NB4 (cell line): ENCODE measurements at places on chromosomes 16 and 17.
A peak's percentile ranks its signal among the peaks of the same experiment; 100 is the strongest.

DNA sequence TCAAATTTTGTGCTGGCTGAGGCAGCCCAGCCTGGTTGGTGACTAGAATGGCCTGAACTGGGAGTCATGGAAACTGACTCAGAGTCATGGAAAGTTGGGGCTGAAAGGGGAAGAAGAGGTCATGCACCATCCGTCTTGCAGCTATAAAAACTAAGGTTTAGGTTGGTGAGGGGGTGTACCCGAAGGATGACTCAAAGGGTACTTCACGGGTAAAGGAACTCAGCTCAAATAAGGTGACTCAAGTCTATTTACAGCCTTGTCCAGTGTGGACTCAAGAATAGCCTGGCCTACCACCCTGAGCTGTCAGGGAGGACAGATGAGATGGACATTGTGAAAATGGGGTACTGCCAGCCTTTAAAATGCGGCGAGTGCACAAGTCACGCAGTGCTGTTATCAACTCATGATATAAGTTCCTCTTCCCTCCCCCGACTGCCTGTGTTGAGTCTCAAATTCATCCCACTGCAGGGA, 18.6 kb downstream of the CD300LB start:
- DNase-seq, result peak; percentile 82

- DNase-seq, result peak; percentile 34
Measured at GRCh38 chr16:23699100-23699499, 13.9 kb downstream of the ERN2 start.

DNA sequence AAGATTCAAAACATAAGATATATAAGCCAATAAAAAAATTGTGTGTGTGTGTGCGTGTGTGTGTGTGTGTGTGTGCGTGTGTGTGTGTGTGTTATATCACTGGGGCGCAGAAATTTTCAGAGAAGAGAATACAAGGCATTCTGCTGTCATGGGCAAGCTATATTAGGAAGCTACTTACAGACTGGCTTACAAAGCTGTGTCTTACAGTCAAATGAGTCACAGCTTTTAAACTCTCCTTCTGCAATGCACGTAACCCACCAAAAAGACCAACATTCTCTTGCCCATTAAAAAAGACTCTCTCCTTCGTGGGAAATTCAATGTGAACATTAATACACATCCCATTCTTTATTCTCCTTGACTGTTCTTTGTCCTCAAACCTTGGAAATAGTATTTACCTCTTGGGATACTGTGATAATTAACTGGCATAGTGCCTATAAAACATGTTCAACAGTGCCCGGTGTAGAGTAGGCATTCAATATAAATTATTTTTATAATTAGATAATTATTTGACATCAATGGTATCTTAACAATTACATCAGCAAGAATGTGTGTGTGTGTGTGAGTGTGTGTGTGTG, 860.4 kb upstream of the SOX9 start:
- no peak for DNase-seq

- DNase-seq, result peak; percentile 2
Measured at GRCh38 chr17:53722407-53722806, 100.3 kb upstream of the KIF2B start.

- no peak for DNase-seq
Measured at GRCh38 chr16:9449597-9449996, 358.2 kb downstream of the HAPSTR1 start.

GRCh38 chr17:2025622-2026309, 632 bp upstream of the RTN4RL1 start:
- peak; percentile 34 for DNase-seq

DNA sequence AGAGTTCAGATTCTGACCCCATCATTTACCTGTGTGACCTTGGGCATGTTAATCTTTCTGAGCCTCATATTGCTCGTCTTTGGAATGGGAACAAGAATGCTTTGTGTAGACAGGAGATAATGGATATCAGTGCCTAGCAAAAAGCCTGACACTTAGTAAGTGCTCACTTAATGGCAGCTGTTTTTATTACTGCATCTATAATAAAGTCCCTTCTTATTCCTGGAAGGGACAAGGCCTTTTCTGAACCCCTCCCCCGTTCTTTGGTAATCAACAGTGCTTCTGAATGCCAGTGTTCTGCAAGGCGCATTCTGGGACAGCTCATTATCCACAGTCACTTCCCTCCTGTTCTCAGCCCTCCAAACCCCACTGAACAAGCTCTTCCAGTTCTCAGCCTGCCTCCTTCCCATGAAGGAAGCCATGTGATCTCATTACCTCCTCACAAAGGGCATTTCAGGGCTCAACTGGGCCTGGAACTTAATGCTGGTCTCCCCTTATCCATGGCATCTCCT, 25.1 kb upstream of the SUPT4H1 start:
- DNase-seq, result no peak

DNA sequence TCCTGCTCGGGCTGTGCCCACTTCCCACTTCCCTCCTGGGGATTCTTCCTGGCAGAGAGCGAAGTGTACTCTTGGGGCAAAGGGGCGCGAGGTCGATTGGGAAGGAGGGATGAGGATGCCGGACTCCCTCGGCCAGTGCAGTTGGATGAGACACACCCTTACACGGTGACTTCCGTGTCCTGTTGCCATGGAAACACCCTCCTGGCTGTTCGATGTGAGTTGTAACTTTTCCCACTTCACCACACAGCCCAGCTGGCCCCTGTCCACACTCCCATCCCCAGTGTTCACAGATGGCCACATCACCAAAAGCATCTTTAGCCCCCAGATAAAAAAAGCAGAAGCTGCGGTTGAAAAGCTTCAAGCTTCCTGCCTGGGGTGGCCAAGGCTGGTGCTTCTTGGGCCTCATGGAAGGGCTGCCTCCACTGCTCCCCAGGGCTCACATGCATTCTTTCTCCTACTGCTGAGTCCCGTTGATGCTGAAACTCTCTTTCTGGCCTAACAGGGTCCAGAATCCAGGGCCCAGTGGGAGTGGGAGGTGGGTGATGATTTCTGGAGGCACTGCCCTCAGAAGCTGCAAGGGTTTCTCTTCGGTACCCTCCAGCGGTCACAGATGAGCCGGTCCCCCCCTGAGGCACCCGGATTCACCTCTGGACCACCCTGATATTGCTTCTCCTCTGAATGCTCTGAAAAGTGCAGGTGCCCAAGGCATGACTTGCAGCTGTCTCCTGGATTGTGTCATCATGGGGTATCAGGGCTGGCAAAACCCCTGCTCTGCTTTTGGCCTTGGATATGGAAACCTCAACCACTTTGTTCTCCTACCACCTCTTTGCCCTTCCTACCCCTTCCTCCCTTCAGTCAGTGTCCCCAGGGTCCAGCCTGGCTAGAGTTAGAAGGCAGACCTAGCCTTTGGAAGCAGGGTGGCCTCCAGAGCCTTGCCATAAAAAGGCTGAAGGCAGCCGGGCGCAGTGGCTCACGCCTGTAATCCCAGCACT, 2.2 kb upstream of the TRAF4 start:
- peak; percentile 97 for DNase-seq

DNA sequence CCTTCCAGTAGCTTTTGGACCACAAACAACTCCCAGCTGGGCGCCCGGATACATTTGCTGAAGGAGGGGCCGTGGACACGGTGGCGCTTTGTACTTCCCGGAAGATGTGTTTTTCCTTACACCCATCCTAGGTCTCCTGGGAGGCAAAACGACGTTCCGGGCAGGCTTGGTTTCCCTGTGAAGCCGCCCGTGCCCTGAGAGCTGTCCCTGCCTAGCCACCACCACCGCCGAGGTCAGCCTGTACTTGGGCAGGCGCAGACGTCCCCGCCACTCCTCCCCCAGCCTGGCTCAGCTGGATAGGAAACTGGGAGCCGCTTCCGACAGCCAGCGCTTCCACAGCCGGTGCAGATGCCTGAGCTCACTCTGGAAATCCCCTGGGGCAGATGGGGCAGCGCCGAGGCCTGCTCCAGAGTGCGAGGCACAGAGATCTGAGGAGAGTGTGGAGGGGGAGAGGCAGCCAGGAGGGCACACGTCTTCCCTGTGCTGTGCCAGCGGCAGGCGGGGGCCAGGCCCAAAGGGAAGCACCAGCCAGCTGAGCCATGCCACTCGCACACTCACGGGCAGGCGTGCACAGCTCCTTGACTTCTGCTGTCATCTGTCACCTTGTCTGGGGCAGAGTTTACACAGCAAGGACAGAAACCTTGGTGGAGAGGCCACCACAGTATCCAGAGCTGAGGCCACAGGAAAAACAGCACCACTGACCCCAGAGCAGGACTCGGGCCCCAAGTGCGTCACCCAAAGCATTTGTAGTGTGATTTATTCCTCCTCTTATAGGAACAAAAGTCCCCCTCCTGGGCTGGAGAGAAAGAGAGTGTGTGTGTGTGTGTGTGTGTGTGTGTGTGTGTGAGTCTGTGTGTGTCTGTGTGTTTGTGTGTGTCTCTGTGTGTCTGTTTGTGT, 3.0 kb downstream of the RHBDF2 start:
- no peak for DNase-seq

GRCh38 chr16:54928016-54928356, 2.7 kb upstream of the IRX5 start:
- DNase-seq, result peak; percentile 71

DNA sequence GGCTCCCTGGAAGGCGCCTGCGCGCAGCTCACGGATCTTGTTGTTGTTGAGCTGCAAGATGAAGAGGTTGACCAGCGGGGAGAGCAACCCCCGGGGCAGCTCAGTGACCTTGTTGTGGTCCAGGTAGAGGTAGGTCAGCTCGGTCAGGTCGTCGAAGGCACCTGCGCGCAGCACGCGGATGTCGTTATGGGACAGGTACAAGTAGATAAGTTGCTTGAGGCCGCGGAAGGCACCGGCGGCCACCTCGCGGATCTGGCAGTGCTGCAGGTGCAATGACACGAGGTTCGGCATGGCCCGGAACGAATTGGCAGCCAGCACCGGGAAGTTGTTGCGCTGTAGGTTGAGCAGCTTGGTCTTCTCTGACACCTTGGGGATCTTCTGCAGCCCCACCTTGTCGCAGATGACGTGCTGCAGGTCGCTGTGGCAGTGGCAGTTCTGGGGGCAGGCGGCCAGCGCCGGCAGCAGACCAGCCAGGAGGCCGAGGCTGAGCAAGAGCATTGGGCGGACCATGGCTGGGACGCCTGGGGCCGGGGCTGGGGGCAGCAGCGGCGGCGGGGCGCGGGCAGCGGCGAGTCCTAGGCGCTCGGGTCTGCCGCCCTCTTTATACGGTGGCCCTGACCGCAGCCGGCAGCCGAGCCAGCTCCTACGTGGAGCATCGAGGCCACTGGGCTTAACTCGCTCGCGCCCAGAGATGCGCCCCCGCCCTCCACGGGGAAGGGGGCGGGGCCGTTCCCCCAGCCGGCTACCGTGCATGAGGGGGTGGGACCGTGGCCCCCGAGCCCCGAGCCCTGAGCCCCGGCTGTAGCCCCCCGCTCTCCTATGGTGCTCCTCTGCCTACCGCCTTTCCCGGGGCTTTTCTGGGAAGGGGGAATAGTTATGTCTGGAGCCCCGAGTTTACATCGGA, at the start of gene CHAD:
TSS of gene CHAD (minus strand) at position 577 of the 904 bp plus-strand sequence. CDS start at position 510, 67 bp downstream.
- DNase-seq, result no peak

- DNase-seq, result peak; percentile 62
Measured at GRCh38 chr17:66441101-66441661, 138.8 kb downstream of the PRKCA start.

DNA sequence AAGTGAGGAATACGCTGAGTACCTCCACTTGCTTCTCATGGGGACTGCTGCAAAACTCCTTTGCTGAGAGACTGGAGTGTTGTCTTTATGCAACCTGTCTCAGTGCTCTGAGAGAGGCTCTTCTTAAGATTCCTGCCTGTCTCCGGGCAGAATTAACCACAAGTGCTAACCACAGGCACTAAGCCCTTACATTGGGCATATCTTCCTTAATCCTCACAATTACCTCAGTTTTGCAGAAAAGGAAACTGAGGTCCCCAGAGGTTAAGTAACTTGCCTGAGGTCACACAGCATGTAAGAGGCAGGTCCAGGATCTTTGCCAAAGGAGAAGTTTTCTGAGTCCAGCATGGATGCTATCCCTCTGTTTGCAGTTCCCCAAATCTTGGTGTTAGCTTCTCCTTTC, 86.0 kb downstream of the GP2 start:
- DNase-seq, result peak; percentile 73

DNA sequence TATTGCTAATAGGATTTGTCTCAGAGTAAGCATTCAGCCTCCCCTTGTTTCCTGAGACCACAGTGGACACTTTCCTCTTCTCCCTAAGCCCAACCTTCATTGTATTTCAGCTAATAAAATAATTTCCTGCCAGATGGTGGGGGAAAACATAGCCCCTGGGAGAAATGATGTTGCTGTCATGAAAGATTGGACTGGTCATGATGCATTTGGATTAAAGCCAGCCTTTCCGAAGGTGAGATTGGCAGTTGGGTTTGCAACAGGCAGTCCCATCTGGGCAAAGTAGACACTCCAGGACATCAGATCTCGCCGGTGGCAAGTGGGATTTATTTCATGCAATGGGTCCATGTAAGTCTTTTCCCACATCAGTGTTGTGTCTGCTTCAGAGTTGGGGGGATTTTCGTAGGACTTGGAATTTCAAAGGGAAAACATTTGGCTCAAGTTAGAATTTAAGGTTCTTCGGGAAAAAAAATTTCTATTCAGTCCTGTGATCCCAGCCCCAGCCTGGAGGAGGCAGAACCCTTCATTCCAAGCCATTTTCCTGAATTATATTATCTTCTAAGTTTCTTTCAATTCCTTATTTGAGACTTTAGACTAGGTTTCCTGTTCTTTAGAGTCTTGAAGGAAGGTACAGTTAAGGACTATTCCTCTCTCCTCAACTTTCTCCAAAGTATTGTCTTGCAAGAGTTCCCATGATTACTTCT, 391.7 kb downstream of the XYLT1 start:
- no peak for DNase-seq

DNA sequence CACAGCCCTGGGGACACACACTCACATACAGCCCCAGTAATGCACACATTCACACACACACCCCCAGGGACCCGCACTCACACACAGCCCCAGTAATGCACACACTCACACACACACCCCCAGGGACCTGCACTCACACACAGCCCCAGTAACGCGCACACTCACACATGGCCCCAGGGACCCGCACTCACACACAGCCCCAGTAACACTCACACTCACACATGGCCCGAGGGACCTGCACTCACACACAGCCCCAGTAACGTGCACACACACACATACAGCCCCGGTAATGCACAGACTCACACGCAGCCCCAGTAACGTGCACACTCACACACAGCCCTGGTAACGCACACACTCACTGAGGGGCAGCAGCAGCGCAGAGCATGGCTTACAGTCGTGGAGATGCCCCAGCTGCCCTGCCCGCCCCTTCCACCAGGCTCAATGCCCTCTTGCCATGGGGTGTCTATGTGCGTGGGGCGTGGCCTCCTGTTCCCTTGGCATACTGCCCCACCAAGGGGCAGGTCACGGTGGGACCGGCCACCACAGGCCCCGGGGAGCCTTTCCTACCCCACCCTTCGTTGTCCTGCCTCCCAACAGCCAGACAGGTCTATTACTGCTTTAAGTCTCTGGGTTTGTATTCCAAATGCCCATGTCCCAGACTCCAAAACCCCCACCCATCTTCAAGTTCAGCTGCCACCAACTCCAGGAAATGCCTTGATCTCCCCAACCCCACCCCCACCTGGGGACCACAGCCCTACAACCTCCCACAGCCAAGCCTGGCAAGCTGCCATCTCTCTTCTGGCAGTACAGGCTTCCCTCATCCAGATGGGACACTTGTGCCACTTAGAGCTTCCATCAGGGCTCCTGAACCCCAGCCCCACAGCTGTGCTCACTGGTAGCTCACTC, 2.7 kb downstream of the CCDC102A start:
- DNase-seq, result peak; percentile 33
